ENCODE measurements at places on chromosomes 11 and 22. TPM values are rescaled to one million over a fixed set of nuclear protein-coding genes. Genes with fewer than 3 reads are reported as not detected.

Gene L3MBTL2
- total RNA-seq = 20.9 TPM

Gene CARD10
- total RNA-seq = 2.7 TPM

Gene ARHGEF17
- 43.3 TPM for total RNA-seq

Gene HORMAD2
- total RNA-seq = not detected

Gene MS4A12
- total RNA-seq = not detected

Gene BIK
- total RNA-seq = 17.3 TPM

Gene SPTBN2
- total RNA-seq = 371 TPM

Gene APOA5
- not detected for total RNA-seq

Gene GGT5
- 10.7 TPM for total RNA-seq

Gene OR52N4
- not detected for total RNA-seq

Gene PMM1
- 35.0 TPM for total RNA-seq

Gene TRIM22
- 5.0 TPM for total RNA-seq

Gene KCNQ1
- 0.44 TPM for total RNA-seq

Gene TTC28
- total RNA-seq = 55.6 TPM

Gene TRIM29
- not detected for total RNA-seq

Gene PSMA1
- 137 TPM for total RNA-seq

Gene APOBEC3H
- not detected for total RNA-seq

Gene OR5B21
- total RNA-seq = not detected

Gene LRRC75B
- total RNA-seq = 63.6 TPM

Gene SCARF2
- total RNA-seq = 3.4 TPM

Gene LTO1
- 38.1 TPM for total RNA-seq

Gene FBLN1
- 184 TPM for total RNA-seq

Gene GAS2L1
- 10.3 TPM for total RNA-seq

Gene CD44
- 0.71 TPM for total RNA-seq

Gene CRACR2B
- total RNA-seq = 19.7 TPM

Gene OR4A16
- not detected for total RNA-seq

Gene CLDN5
- 7.4 TPM for total RNA-seq

Gene DEPDC7
- 28.7 TPM for total RNA-seq

Gene MMP13
- not detected for total RNA-seq

Gene ARFIP2
- total RNA-seq = 53.3 TPM

Gene KRTAP5-8
- not detected for total RNA-seq

Gene FXYD2
- 0.44 TPM for total RNA-seq

Gene MAJIN
- not detected for total RNA-seq

Gene CHRDL2
- total RNA-seq = not detected

Gene MTMR3
- 51.7 TPM for total RNA-seq

Gene SLCO2B1
- not detected for total RNA-seq

Gene NRGN
- 28.9 TPM for total RNA-seq

Gene CRYAB
- 0.64 TPM for total RNA-seq

Gene DRICH1
- total RNA-seq = not detected

Gene OR51I1
- not detected for total RNA-seq

Gene CFAP300
- total RNA-seq = 1.4 TPM

Gene CRYBB3
- total RNA-seq = not detected

Measured in glutamatergic neuron (in vitro differentiated cells).